ENCODE measurements at places on chromosomes 16 and 17.

GRCh38 chr17:50466371-50467113 lies 2.1 kb downstream of the CHAD start:
- no peak for DNase-seq

DNA sequence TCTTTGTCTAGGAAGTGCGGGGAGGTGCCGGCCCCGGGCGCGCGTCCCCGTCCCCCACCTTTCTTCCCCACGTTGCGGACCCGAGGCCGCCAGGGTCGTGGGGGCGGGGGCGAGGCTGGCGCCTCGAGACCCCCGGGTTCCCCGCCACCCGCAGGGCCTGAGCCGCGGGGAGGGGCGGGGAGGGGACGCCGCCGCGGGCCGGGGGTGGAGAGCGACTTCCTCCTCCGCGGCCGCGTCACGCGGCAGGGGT lies 1.8 kb upstream of the ACTG1 start:
- no peak for DNase-seq

GRCh38 chr16:76576526-76576925 lies 299.3 kb downstream of the CNTNAP4 start:
- no peak for DNase-seq

DNA sequence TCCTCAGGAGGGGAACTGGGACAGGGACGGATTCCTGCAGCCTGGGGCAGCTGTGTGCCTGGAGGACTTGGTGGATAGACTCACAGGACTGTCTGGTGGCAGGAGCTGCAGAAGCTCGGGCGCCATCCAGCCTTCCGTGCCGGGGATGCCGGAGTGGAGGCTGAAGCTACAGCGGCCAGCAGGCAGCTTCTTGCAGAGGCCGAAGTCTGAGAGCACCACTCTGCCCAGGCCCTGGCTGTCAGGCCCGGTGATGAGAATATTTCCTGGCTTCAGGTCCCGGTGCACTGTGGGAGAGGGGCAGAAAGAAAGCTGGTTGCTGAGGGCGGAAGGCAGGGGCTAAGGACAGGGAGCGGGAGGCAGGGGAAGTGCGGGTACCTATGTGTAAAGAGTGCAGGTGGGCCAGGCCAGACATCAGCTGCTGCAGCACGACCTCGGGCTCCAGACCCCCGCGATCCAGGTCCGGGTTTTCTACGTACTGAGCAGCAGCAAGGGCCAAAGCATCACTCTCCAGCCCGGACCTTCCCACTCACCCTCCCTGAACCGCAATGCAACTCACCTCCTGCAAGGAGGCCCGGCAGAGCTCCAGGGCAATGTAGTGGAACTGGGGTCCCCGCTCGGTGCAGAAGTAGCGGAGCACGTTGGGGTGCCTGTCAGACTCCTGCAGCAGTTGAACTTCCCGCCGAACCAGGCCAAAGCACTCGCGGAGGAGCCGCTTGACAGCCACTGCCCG lies 16.1 kb downstream of the PLK1 start:
- peak; percentile 30 for DNase-seq

DNA sequence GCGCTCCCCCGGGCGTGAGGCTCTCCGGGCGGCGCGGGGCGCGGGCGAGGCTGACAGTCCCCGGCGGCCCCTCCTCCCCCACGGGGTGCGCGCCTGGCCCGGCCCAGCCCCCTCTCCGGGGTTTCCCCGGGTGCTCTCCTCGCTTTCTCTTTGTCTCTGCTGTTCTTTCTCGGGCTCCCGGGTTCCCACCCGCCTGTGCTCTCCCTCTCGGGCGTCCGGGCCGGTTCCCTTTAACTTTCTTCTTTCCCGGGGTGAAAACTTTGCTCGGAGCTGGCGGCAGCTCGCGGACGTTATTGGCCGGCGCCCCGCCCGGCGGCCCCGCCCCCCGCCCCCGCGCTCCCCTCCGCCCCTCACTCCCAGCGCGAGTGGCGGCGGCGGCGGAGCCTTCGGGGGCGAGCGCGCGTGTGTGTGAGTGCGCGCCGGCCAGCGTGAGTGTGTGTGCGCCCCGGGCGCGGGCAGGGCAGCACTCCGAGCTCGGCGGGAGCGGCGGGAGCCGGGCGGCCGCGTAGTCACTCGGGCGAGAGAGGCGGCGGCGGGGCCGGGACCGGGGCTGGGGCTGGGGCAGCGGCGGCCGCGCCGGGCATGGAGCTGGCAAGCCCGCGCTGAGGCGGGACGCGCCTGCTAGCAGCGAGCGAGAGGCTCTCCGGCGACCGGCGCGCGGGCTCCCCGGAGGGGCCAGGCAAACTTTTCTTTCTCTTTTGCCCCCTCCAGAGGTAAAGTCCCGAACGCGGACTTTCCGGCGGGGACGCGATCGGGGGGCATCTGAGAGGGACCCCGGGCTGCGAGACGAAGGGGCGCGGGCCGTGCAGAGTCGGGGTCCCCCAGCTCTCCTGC lies at the start of gene NTN1:
Gene NTN1 (plus strand): TSS at position 353 of the 834 bp plus-strand sequence. CDS start 864 bp downstream, outside the sequence.
- DNase-seq = peak; percentile 51

DNA sequence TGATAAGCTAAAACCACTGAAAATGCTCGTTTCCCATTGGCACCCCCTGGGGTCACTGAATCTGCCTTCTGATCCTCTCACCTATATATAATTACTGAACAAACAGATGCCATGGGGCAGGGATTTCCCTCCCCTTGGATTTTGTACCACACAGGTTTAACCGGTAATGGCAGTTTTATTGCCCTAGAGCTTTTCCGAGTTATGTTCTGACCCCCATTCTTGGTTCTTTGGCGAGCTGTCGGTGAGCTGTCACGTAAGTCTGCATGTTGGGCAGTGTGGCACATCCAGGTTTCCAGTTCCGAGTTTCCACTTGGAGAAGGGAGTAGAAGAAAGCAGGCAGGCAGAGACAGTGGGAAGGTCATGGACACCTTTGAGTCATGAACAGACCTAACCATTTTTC lies 7.1 kb downstream of the TMEM97 start:
- no peak for DNase-seq

DNA sequence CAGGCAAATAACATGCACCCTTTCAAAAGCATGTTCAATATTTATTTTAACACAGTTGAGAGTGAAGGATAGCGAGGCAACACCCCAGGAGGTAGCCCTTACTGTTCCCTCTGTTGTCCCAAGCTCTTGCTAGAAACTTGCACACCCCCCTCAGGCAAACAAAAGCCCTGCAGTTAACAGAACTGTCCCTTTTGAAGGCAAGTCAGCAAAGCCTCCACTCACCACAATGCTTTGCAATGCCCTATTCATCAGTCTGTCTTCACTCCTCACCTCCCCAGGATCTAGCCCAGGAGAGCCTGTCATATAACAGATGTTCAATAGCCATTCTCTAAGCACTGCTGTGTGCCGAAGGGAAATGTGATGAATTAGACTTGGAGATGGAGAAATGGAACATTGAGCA lies 3.5 kb upstream of the CNEP1R1 start:
- peak; percentile 8 for DNase-seq

DNA sequence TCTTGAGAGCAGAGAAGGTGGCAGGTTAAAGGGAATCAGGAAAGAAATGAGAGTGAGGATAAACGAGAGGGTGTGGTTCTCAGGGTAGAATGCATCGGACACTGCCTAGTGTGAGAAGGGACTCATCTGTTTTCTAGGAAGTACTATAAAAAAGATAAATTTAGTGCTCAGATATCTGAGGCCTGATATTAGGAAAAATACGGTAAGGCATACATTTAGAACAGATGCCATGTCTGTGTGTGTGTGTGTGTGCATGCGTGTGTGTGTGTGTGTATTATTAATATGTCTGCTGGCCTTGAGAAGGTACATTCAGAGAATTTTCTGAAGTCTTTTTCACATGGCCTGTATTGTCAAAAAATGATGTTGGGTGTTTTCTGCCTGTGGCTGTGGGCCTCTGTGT lies 414.8 kb downstream of the MAF start:
- no peak for DNase-seq

GRCh38 chr17:65181237-65182061 lies 44.3 kb downstream of the RGS9 start:
- DNase-seq = no peak

GRCh38 chr17:74239172-74239571 lies 25.8 kb downstream of the TTYH2 start:
- no peak for DNase-seq

GRCh38 chr16:78659668-78660217 lies 560.3 kb downstream of the WWOX start:
- no peak for DNase-seq

GRCh38 chr17:1953831-1954230 lies 71.3 kb downstream of the RTN4RL1 start:
- no peak for DNase-seq

GRCh38 chr16:30774367-30775130 lies 12.4 kb downstream of the RNF40 start:
- no peak for DNase-seq

DNA sequence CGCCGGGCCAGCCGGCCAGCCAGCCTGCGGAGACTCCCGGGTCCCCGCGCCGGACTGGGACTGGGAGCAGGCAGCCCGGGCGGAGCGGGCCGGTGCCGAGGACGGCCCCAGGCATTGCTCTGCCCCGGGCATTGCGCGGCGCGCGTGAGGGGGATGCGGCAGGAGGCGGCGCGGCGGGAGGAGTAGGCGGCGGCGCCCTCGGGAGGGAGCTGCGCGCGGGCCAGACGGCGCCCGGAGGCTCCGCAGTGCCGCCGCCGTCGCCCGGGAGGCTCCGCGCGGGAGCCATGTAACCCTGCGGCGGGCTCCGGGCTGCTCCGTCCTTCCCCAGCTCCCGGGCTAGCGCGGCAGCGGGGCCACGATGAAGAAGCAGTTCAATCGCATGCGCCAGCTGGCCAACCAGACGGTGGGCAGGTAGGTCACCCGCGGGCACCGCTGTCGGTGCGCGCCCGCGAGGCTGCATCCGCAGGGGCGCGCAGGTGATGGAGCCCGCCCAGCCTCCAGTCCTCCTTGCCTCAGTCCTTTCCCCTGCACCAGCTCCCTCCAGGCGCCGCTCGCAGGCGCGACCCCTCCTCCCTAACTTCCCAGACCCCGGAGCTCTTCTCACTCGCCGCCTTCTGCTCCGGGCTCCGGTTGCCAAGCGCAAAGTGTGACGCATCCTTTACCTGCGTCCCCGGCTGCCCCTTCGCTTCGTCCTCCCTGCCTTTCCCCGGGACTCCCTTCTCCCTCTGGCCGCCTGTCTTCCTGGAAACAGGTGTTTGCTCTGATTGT lies at the start of gene ARHGAP44:
Gene ARHGAP44 (plus strand): TSS at position 18 of the 768 bp plus-strand sequence. CDS start 341 bp downstream, at position 359.
- peak; percentile 59 for DNase-seq

DNA sequence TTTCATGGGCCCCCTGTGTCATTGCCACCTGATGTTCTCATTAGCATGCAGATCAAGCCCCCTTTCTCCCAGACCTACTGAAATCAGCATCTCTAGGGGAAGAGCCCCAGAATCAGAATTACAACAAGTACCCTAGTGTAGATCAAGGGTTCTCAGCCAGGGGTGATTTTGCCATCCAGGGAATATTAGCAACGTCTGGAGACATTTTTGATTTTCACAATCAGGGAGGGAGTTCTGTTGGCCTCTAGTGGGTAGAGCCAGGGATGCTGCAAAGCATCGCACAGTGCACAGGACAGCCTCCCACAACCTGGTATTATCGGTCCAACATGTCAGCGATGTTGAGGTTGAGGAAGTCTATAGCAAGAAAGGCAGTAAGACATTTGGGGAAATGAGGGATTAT lies 7.3 kb downstream of the AMZ2 start:
- no peak for DNase-seq
